ENCODE measurements at places on chromosomes 5 and 9. TPM values are rescaled to one million over a fixed set of nuclear protein-coding genes. Genes with fewer than 3 reads are reported as not detected.

CNTNAP3B gene
- 4.1 TPM for total RNA-seq

DRD1 gene
- total RNA-seq, result not detected

COMMD10 gene
- 33.4 TPM for total RNA-seq

SPATA31E1 gene
- total RNA-seq, result not detected

FAM78A gene
- 2.4 TPM for total RNA-seq

PTCD2 gene
- 15.6 TPM for total RNA-seq

PTGR1 gene
- 3.9 TPM for total RNA-seq

ACTBL2 gene
- 0.47 TPM for total RNA-seq

CDKN2B gene
- total RNA-seq, result not detected

ADCY2 gene
- total RNA-seq, result 0.35 TPM

RNF44 gene
- total RNA-seq, result 16.7 TPM

PCDHB4 gene
- total RNA-seq, result not detected

PCDHGA8 gene
- total RNA-seq, result 0.61 TPM

IFNB1 gene
- total RNA-seq, result not detected

CCNG1 gene
- total RNA-seq, result 93.4 TPM

PRDM9 gene
- total RNA-seq, result not detected

CCDC183 gene
- not detected for total RNA-seq

ARRDC1 gene
- 35.9 TPM for total RNA-seq

GLRA1 gene
- total RNA-seq, result not detected

PCDHA9 gene
- total RNA-seq, result not detected

RFX3 gene
- total RNA-seq, result 1.4 TPM

NOXA1 gene
- 0.10 TPM for total RNA-seq

LHX3 gene
- total RNA-seq, result not detected

GADD45G gene
- total RNA-seq, result not detected

HINT2 gene
- total RNA-seq, result 81.8 TPM

EPB41L4B gene
- 3.6 TPM for total RNA-seq

FBP2 gene
- not detected for total RNA-seq

GDA gene
- not detected for total RNA-seq

SLC6A7 gene
- total RNA-seq, result 0.03 TPM

ANKRD18B gene
- 3.7 TPM for total RNA-seq

CKMT2 gene
- total RNA-seq, result not detected

LECT2 gene
- not detected for total RNA-seq

DNM1 gene
- total RNA-seq, result 18.9 TPM

FOXD4L3 gene
- not detected for total RNA-seq

FRMPD1 gene
- not detected for total RNA-seq

GFI1B gene
- total RNA-seq, result not detected

VCAN gene
- 7.5 TPM for total RNA-seq

GPR150 gene
- total RNA-seq, result not detected

NUTM2G gene
- total RNA-seq, result not detected

TAF1L gene
- total RNA-seq, result not detected

TRIM36 gene
- 4.2 TPM for total RNA-seq

IL13 gene
- total RNA-seq, result not detected

PCDHB6 gene
- total RNA-seq, result 0.13 TPM

ZNF367 gene
- total RNA-seq, result 21.2 TPM

DAB2IP gene
- total RNA-seq, result 16.6 TPM

CREBRF gene
- total RNA-seq, result 3.6 TPM

TAF11L10 gene
- not detected for total RNA-seq

TTC33 gene
- total RNA-seq, result 8.4 TPM

CARTPT gene
- not detected for total RNA-seq

FGD3 gene
- total RNA-seq, result not detected

INSL4 gene
- total RNA-seq, result 0.33 TPM

OCLN gene
- total RNA-seq, result 4.0 TPM

DIPK1B gene
- 4.5 TPM for total RNA-seq

NUDT12 gene
- total RNA-seq, result 15.0 TPM

Measured in HT1080 (cell line).